ENCODE measurements at places on chromosomes 11 and 22.

- no peak for DNase-seq
Measured at GRCh38 chr11:1029051-1029450, 7.5 kb downstream of the MUC6 start.

- DNase-seq = peak; percentile 14
Measured at GRCh38 chr11:76240161-76240540, 33.8 kb upstream of the WNT11 start.

GRCh38 chr11:15969281-15969680 lies 387.1 kb downstream of the SOX6 start:
- peak; percentile 34 for DNase-seq

DNA sequence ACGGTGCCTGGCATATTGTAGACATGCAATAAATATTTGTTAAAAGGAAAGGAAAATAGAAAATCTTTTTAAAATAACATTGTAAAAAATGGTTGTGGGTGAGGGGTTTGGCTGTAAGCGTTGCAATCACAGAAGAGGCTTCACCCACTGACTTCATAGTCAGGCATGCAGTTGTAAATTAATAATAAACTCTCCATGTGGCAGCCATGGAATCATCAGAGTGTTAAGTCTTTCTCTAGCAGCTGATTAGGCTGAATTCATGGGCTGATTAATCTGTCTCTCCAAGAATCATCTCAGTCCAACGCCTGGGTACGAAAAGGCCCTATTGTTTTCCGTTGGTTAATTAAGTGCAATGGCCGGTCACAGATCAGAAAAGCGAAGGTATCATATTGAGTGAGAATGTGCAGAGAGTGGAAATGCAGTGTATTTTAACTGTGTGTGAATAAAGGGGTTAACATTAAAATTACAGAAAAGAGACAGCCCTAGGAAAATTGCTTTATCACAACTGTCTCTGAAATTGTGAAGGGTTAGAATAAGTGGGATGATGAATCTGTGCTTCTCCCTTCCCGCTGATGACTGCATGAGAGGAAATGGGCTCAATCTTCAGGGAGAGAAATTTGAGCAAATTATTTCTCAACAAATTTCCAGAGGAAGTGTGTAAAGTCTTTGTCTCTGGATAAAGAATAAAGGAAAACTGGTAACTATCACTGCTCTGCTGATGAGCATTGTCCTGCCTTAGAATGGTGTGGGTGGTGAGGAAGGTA lies 269.0 kb downstream of the FAM76B start:
- no peak for DNase-seq

DNA sequence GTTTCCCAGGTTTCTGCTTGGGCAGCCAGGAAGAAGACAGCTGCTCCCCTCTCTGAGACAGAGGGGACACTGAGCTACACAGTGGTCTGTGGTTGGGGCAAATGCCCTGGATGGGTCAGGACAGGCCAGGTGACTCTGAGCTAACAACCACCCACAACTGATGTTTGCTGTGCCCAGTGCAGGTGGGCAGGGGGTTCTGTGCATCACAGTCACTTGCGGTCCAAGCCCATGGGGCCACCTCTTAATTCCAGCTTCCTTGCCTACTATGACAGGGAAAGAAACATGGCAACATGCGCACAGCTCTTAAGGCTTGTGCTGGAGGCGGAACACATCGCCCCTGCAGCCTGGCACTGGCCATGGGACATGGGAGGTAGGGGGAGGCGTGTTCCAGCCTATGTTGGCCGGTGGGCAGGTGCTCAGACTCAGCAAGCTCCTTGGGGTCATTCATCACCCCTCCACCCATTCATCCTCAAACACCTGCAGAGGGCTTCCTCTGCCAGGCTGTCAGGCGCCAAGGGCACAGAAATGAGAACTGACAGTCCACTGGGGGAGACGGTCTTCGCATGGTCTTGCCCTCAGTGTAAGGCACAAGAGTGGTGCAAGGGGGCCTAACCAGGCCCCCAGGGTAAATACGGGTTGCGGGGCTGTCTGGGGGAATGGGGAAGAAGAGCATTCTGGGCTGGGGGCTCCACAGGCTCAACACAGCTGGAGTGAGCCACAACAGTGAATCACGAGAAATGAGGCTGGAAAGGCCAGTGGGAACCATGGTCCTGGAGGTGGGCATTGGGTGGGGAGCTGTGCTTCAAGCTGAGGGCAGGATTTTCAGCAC lies 55.6 kb downstream of the ARFGAP3 start:
- no peak for DNase-seq

DNA sequence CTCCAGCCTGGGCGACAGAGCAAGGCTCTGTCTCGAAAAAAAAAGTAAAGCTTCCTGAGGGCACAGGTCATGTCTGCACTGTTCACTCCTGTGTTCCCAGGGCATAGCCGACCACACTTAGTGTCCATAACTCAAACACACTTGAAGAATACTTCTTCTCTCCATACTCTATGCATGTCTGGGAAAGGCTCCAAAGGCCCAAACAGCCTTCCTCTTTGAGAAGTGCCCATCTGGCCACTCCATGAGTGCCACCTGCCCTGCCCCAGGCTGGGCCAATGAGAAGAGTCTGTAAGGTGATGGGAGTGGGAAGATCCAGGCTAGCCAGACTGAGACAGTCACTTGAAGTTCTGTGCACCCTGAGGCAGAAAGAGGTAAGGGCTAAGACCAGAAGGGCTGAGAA lies 24.7 kb downstream of the DGCR2 start:
- DNase-seq = no peak

GRCh38 chr11:95140397-95141033 lies 50.9 kb downstream of the ENDOD1 start:
- DNase-seq = no peak

DNA sequence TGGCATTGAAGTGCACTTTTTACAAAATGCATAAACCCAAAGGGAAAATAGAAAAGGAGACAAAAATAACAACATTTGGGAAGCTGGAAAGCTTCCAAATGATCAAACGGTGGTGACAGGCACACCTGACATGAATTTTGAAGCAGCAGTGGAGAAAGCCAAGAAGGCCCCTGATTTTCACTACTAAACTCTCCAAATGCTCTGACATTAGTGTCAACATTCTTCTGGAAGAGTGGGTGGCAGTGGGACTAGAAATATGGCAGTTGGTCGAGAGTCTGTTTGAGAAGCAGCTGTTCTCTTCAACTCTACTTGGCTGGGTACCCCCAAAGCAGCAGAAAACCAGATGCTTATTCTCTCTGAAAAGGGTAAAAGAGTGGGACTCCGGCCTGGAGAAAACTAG lies 12.3 kb upstream of the APOA5 start:
- no peak for DNase-seq

- peak; percentile 34 for DNase-seq
Measured at GRCh38 chr22:42819412-42820044, 37.5 kb downstream of the ARFGAP3 start.

GRCh38 chr22:38871360-38872171 lies 450 bp downstream of the CBX6 start:
- DNase-seq = no peak

DNA sequence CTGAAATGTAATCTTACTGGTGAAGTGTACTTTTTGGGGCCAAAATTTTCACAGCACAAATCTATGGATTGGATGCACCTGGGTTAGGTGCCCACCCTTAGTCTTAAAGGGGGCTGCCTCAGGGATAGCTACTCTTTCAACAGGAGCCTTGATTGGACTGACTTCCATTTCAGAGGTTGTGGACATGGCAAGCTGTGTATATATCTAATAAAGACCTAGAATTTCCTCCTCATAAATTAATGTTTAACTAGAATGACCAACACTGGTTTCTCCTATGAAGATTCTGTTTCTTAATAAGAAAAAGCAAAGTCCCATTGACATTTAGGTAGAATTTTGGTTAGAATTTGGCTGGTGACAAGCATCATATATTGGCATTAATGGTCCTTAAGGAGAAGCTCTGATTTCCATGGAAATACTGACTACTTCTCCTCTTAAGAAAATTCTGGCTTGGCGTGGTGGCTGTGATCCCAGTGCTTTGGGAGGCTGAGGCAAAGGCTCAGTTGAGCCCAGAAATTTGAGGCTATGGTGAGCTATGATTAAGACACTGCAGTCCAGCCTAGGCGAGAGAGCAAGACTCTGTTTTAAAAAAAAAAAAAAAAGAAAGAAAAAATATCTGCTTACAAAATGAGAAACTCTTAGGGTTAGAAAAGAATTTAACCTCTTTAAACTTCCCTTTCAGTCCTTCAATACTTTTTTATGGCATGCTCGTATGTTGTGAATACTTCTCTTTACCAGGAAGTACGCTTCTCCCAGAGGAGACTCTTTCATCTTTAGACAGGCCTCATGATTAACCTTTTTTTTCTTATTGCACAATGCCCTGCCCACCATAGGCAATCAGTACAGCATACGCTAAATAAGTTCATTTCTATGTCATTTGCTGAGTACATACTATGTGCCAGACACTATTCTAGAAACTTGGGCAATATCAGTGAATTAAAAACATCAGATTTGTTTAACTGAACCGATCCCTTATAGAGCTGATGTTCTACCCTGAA lies 77.2 kb downstream of the PRR5L start:
- DNase-seq = no peak

- DNase-seq = no peak
Measured at GRCh38 chr22:25139062-25139461, 60.6 kb upstream of the CRYBB3 start.

GRCh38 chr11:1352696-1353382 lies 36.9 kb upstream of the BRSK2 start:
- no peak for DNase-seq

DNA sequence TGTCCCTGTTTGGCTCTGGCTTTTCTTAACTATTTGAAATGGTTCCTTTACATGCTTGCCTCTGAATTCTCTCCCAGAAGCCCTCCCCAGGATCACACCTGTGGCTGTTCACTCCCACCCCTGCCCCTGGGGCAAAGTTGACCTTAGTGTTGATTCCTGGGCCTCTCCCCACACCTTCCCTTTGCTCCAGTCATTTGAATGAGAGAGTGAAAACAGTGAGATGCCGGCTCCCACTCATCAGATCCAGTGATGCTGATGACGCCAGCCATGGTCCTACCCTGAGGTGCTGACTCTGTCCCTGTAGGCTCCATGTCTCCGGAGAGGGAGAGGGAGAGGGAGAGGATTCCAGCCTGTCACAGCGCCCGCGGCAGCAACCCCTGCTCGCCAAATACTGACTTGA lies 40.7 kb downstream of the LRP5 start:
- DNase-seq = no peak

DNA sequence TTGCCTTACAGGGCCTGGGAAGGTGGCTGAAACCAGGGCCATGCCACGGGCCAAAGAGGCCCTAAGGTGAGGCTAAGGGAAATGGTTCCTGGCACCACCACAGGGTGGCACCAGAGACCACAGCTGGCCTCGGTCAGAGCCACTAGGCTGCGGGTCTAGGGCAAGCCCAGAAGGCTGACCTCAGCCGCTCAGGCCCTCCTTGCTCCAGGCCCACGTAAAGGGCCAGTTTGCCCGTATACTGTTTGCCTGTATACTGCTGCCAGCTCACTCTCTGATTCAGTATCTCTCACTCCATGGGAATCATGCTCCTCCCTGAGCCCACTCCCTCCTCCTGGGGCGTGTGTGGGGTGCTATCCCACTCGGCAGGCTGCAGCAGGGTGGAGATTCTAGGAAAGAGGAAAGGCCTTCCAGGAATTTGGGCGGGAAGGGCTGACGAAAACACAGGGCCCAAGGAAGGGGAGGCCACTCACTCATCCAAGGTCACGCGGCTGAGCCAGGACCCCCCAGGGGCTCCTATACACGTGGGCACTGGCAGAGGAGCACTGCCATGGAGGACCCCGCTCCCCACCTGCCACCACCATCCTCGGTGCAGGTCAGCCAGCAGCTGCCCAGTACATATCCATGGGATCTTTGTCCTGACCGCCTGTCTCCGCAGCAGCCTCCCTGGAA lies 62.4 kb downstream of the NECTIN1 start:
- peak; percentile 72 for DNase-seq

GRCh38 chr22:37633089-37633624 lies 6.3 kb upstream of the SH3BP1 start:
- DNase-seq = no peak

- DNase-seq = no peak
Measured at GRCh38 chr22:37358917-37359316, 68.4 kb downstream of the ELFN2 start.

- no peak for DNase-seq
Measured at GRCh38 chr22:46976598-46976997, 214.1 kb downstream of the TBC1D22A start.

- no peak for DNase-seq
Measured at GRCh38 chr11:59193587-59194130, 19.1 kb downstream of the MPEG1 start.

- peak; percentile 74 for DNase-seq
Measured at GRCh38 chr11:62664405-62665074, 470 bp downstream of the C11orf98 start.

GRCh38 chr11:721247-721740 lies 15.3 kb downstream of the EPS8L2 start:
- DNase-seq = no peak

- DNase-seq = peak; percentile 75
Measured at GRCh38 chr22:39941601-39942000, 18.6 kb upstream of the TMA7B start.

DNA sequence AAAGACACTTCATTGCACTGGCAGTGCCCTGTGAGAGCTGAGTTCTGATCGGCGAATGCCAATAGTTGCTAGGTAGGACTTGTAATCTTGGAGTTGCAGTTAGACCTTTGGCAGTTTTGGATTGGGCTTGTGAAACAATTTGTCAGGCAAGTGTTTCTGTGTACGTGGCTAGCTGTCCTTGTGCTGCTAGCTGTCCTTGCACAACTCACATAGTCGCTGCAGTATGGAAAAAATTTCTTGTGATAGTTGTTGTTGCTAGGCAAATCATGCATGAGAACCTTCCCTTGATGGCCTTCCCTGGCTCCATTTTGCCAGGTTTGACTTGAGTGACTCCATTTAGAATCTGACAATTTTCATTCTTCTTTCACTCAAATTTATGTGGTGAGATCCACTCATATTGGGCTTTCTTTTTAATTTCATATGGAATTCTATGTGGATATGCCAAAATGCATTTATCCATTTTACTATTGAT lies 140.7 kb downstream of the APIP start:
- no peak for DNase-seq

GRCh38 chr11:2697866-2698265 lies 1.9 kb downstream of the KCNQ1OT1 start:
- DNase-seq = no peak

GRCh38 chr11:111357150-111358037 lies 21.7 kb downstream of the POU2AF1 start:
- no peak for DNase-seq

DNA sequence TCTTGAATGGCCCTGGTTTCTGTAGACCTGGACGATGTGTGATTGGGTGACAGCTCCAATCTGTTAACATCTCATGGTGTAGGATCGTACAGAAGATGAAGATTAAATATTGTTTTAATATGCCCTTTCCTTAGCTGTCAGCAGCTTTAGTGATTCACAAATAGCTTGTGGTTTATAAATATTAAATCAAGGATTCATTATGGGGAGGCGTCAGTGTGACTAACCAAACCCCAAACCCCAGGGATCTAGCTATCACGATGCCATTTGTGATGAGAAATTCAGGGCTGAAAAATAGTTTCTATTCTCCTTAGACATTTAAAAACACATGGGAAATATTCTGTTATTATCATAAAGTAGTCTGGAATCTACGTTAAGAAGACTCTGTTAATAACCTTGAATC lies 73.4 kb downstream of the NCAM1 start:
- DNase-seq = no peak
